ENCODE measurements at places on chromosomes 16 and 17. TPM values are rescaled to one million over a fixed set of nuclear protein-coding genes. Genes with fewer than 3 reads are reported as not detected.
A peak's percentile ranks its signal among the peaks of the same experiment; 100 is the strongest.

Gene TBC1D3
- total RNA-seq = not detected

DNA sequence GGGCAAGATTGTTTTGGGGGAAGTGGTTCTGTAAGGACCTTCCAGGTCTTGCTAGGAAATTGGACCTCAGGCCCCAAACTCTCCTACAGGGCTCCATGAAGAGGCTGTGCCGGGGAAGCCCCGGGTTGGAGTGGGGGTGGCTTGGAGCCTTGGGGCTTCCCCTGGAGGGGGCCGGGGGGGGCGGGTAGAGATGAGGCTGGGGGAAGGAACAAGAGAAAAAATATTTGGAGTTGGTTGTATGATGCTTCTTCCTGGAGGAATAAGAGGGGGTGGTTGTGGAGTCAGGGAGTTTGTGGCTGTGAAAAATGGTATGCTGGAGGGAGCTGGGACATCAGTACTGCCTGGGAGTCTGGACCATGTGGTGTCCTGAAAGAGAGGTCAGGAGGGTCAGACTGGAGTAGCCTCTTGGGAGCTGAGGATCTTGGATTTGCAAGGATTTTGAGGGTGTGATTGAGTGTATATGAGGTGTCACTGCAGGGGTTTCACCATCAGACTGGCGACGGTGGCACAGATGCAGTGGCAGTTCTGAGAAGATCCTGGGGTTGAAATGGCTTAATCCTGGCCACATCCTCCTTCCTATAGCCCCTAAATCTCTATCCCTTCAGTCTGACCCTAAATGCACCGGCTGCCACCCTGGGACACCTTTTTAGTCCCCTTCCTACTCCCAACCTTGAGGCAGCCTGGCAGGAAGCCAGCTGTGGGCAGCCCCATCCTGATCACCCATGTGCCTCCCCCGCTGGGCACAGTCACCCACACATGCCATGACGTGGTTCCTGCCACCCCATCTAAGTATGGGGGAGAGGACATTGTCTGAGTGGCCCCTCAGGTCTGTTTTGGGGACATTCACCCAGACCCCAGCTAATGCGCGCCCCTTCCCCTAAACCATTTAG, 10.9 kb downstream of the RARA start:
- H3K4me3 ChIP-seq = peak overlapping the region; percentile 99
- no peaks in the 10 kb centered on the region for H3K27me3 ChIP-seq
- no peaks in the 10 kb centered on the region for H3K36me3 ChIP-seq

- peaks cover 10% of the 10 kb centered on the region for H3K36me3 ChIP-seq
- H3K27ac ChIP-seq = peak overlapping the region; percentile 80
- peak overlapping the region; percentile 90 for H3K4me3 ChIP-seq
- peaks cover 9% of the 10 kb centered on the region for H3K4me1 ChIP-seq
- no peak for DNase-seq
Observed at GRCh38 chr16:66605177-66605978, 874 bp downstream of the CMTM3 start.

- no peaks in the 10 kb centered on the region for H3K27me3 ChIP-seq
- no peaks in the 10 kb centered on the region for H3K4me1 ChIP-seq
- DNase-seq = no peak
Observed at GRCh38 chr16:68399456-68399855, 48.9 kb downstream of the SMPD3 start.

GRCh38 chr16:27597361-27597760, 47.4 kb downstream of the KATNIP start:
- H3K4me3 ChIP-seq = no peak overlapping the region
- no peak for DNase-seq
- H3K27ac ChIP-seq = no peak overlapping the region
- no peaks in the 10 kb centered on the region for H3K36me3 ChIP-seq

DNA sequence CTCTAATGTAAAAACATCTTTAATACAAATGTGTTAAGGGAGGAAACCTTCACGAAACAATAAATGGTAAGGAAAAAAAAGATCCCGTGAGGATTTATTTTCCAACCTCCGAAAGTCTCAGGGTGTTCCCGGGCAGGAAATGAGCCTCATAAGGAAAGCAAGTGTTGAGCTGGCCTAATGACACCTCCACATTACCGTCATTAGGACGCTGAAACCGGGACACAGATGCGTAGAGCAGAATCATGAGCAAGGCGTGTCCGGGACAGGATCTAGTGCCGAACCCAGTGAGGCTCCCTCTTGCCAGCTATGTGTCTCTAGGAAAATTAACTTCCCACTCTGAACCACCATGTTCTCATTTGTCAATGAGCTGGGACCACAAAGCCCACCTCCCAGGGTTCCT, 22.7 kb upstream of the CYTH1 start:
- H3K4me1 ChIP-seq = no peaks in the 10 kb centered on the region
- H3K27ac ChIP-seq = no peak overlapping the region
- H3K27me3 ChIP-seq = no peaks in the 10 kb centered on the region
- peaks cover 49% of the 10 kb centered on the region for H3K36me3 ChIP-seq

- DNase-seq = no peak
- no peaks in the 10 kb centered on the region for H3K4me1 ChIP-seq
- no peak overlapping the region for H3K4me3 ChIP-seq
Observed at GRCh38 chr17:30415491-30415890, 36.8 kb downstream of the CPD start.

- H3K27ac ChIP-seq = no peak overlapping the region
- DNase-seq = no peak
- H3K4me3 ChIP-seq = peak overlapping the region; percentile 74
- no peaks in the 10 kb centered on the region for H3K36me3 ChIP-seq
- peaks cover 17% of the 10 kb centered on the region for H3K4me1 ChIP-seq
Observed at GRCh38 chr17:30922235-30923030, 688 bp downstream of the ADAP2 start.

Gene PIMREG
- total RNA-seq = not detected

DNA sequence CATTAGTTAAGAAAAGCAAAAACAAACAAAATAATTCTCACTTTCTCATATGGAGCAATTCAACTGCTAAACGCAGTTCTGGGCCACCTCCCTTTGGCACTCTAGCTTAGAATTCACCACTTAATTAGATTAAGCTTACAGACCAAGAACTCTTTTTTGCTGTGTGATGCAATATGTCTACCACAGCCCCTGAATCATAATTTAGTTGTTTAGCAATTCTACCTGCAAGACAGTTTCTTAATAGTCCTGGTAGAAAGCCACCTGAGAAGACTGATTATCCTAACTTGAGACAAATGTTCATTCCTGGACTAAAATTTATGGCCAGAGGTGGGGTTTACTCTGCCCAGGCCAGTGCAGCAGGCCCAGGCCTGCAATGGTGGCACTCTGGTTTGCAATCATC, 205.9 kb downstream of the HS3ST3A1 start:
- no peak for DNase-seq
- no peaks in the 10 kb centered on the region for H3K4me1 ChIP-seq
- no peak overlapping the region for H3K4me3 ChIP-seq
- H3K27ac ChIP-seq = no peak overlapping the region
- no peaks in the 10 kb centered on the region for H3K27me3 ChIP-seq

Gene CCL4
- total RNA-seq = 16.5 TPM

- H3K4me3 ChIP-seq = no peak overlapping the region
- no peak overlapping the region for H3K27ac ChIP-seq
- no peaks in the 10 kb centered on the region for H3K27me3 ChIP-seq
- no peak for DNase-seq
- no peaks in the 10 kb centered on the region for H3K36me3 ChIP-seq
Observed at GRCh38 chr16:9134739-9135138, 43.3 kb downstream of the HAPSTR1 start.

GRCh38 chr16:67928561-67929364, 2.9 kb downstream of the CTRL start:
- H3K4me1 ChIP-seq = peaks cover 8% of the 10 kb centered on the region
- H3K4me3 ChIP-seq = no peak overlapping the region
- no peaks in the 10 kb centered on the region for H3K27me3 ChIP-seq
- DNase-seq = no peak
- no peak overlapping the region for H3K27ac ChIP-seq
- H3K36me3 ChIP-seq = peaks cover 22% of the 10 kb centered on the region

Gene RNF222
- total RNA-seq = not detected

DNA sequence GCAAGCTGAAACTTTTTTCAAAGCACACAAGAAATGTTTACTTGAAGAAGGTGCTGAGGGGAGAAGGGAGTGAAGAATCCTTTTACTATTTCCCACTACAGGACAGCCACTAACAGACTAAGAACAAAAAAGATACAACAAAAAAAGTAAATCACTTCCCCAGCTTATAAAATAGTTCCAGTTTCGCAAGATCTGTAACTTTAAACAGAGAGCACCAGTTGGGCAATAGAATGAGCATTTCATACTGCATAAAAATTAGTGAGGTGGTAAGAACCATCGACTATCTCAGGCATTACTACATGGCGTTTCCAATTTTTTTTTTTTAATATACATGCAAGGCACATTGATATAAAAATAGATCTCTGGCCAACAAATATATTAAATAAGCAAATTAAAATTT, 11.1 kb downstream of the CRYBA1 start:
- DNase-seq = no peak
- peak overlapping the region; percentile 19 for H3K27ac ChIP-seq
- H3K4me3 ChIP-seq = peak overlapping the region; percentile 59

DNA sequence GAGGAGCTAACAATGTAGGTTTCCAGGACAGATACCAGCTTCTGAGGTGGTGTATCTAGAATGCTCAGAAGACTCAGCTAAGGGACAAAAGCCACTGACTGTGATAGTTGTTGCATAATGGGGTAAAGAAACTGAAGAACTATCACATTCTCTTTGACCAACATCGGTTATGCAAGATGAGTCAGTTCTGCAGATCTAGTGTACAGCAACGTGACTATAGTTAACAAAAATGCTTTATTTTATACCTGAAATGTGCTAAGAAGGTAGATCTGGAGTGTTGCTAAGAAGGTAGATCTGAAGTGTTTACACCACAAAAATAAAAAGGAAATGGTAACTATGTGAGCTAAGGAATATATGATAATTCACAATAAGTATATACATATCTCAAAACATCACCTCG, 2.5 kb downstream of the KRTAP9-6 start:
- H3K36me3 ChIP-seq = no peaks in the 10 kb centered on the region
- H3K4me1 ChIP-seq = no peaks in the 10 kb centered on the region
- H3K27ac ChIP-seq = no peak overlapping the region
- no peaks in the 10 kb centered on the region for H3K27me3 ChIP-seq

DNA sequence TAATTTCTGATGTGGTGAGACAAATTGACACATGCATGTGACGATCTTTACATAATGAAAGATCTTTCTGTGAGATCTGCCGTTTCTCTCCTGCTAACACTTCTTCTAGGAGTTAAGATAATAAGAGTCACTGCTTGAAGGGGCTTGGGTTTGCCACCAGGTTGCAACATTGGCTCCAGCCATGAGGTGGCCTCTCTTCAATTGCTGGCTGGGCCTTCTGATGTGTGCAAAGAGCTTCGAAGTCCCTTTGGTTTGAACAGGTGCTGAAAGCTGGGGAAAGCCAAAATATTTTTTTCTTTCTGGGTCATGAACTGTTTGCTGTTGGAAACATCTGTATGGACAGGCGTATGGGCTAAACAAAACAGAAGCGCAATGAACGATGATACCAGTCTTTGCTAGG, 204.1 kb upstream of the SALL1 start:
- H3K27me3 ChIP-seq = no peaks in the 10 kb centered on the region
- no peaks in the 10 kb centered on the region for H3K36me3 ChIP-seq
- H3K27ac ChIP-seq = no peak overlapping the region
- H3K4me1 ChIP-seq = no peaks in the 10 kb centered on the region
- no peak overlapping the region for H3K4me3 ChIP-seq

DNA sequence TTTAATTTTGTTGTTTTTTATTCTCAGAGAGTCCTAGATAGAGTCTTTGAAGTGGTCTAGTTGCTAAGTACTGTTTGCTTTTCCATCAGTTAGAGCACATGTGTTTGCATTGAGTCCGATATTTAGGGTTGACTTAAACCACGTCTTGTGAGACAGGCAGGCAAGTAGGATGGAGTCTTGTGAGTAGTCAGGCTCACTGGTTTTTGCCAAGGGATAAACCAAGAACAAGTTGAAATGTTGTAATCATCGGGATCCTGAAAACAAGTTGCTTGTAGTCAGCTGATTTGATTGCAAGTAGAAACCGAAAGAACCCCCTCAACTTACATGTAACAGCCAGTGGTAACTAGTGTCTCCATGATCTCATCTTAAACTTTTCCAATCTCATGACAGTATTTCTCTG, 17.2 kb downstream of the ATP6V0A1 start:
- H3K36me3 ChIP-seq = peaks cover 49% of the 10 kb centered on the region
- no peak for DNase-seq
- no peak overlapping the region for H3K27ac ChIP-seq
- H3K27me3 ChIP-seq = no peaks in the 10 kb centered on the region
- H3K4me3 ChIP-seq = no peak overlapping the region

Gene KRTAP3-2
- total RNA-seq = not detected

Gene FZD2
- total RNA-seq = 12.6 TPM

DNA sequence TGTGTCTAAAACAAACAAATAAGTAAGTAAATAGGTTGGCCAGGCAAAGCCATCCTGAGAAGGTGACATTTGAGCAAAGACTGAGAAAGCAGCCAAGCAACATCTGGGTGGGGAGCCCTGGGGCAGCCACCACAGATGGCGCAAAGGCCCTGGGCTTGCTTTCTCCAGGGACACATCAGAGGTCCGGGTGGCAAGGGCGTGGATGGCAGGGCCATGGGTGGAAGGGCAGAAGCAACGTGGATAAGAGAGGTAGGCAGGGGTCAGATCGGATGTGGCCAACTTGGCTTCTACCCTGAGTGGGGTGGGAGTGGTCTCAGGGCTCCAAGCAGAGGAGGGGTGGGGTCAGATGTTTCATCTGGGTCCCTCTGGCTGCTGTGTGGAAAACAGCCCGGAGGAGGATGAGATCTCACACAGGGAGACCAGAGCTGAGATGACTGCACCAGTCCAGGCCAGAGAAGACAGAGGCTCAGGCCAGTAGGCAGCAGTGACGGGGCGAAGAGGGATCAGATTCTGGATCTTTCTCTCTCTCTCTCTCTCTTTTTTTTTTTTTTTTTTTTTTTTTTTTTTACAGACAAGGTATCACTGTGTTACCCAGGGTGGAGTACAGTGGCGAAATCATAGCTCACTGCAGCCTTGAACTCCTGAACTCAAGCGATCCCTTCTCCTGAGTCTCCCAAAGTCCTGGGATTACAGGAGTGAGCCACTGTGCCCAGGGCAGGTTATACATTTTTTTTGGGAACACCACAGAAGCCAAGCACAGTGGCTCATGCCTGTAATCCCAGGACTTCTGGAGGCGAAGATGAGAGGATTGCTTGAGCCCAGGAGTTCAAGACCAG, 6.1 kb upstream of the SPN start:
- H3K4me1 ChIP-seq = no peaks in the 10 kb centered on the region
- no peak overlapping the region for H3K27ac ChIP-seq
- no peak overlapping the region for H3K4me3 ChIP-seq
- H3K36me3 ChIP-seq = no peaks in the 10 kb centered on the region
- no peaks in the 10 kb centered on the region for H3K27me3 ChIP-seq
- no peak for DNase-seq

Data from thoracic aorta (tissue), 2 donors.